CD4-positive, alpha-beta T cell treated with Interferon gamma for 1 hour (primary cell): ENCODE measurements at places on chromosomes 5 and 9.

- DNase-seq, result no peak
These were observed 11.1 kb downstream of the OLFM1 start for GRCh38 chr9:135098400-135099105.

DNA sequence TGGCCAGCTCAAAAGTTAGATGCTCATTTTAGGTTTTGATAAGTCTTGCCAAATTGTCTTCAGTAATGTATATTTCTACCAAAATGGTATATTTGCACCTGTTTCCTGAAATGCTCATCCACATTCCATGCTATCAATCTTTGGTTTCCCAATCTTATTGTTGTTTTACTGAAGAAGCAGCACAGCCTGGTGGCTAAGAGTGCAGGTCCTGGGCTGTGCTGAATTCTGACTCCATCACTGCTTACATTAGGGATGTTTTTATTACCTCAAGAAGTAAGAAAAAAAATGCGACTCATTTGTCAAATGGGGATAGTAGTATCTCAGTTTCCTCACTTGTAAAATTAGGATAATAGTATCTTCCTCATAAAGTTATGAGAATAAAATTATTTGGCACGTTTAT, 13.6 kb upstream of the S100Z start:
- no peak for DNase-seq

DNA sequence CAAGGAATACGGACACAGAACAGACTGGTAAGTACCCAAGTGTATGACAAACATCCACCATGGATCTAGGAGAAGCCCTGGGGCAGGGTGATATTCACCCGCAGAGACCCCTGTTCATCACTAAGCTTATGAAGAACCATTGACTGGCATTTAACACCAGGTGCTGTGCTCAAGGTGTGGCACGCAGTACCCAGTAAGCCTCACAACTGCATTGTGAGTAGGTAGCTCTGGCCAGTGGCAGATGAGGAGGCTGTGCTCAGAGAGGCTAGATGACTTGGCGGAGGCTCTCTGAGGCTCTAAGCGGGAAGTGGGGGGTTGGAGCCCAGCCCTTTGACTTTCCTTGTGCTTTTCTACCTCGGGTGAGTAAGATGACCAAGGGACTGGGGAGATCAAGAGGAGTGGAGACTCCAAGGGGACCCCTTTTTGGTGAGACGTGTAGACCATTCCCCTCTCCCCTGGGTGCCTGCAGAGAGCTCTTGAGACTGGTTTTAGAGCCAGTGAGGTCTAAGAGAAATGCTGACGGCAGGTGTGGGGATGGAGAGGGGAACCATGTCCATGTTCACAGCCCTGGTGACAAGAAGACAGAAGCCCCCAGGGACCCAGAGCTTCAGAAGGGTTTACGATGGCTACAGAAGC, 70.8 kb downstream of the IL6ST start:
- DNase-seq, result no peak

- no peak for DNase-seq
These were observed 20.1 kb downstream of the SREK1 start for GRCh38 chr5:66164044-66164790.

- DNase-seq, result no peak
These were observed 135.4 kb upstream of the SPEF2 start for GRCh38 chr5:35482167-35482755.

GRCh38 chr9:136629879-136630661, 32.6 kb upstream of the EGFL7 start:
- peak; percentile 66 for DNase-seq

DNA sequence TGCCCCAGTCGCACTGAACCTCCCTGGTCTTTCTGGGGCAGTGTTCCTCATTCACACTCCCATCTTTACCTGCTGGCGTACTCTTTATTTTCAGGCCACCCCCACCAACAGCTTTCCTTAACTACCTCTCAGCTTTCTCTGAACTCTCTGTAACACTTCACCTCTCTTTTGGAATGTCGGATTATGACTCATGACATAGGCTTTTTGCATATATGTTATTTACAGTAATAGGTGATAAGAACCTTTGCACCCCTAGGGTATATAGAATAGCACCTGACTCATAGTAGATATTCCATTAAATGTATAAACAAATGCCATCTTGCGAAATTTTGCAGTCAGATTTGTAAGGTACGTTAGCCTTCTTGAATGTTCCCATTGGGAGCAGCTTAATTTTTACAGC, 52.9 kb upstream of the MIER3 start:
- no peak for DNase-seq
